PC-9 (cell line): ENCODE measurements at places on chromosomes 6 and 20. TPM values are rescaled to one million over a fixed set of nuclear protein-coding genes. Genes with fewer than 3 reads are reported as not detected.

Gene NMBR
- total RNA-seq = 0.35 TPM in 1 of 2 replicates, not detected in the other

- H3K27ac ChIP-seq = no peak overlapping the region
- H3K4me3 ChIP-seq = no peak overlapping the region
- H3K4me1 ChIP-seq = no peaks in the 10 kb centered on the region
- H3K27me3 ChIP-seq = no peaks in the 10 kb centered on the region
These were observed 33.3 kb upstream of the ECHDC1 start for GRCh38 chr6:127376685-127377084.

GRCh38 chr6:112780498-112781096 lies 433.5 kb downstream of the RFPL4B start:
- no peak overlapping the region for H3K27ac ChIP-seq
- no peaks in the 10 kb centered on the region for H3K36me3 ChIP-seq
- no peaks in the 10 kb centered on the region for H3K27me3 ChIP-seq
- DNase-seq = peak; percentile 55
- no peaks in the 10 kb centered on the region for H3K4me1 ChIP-seq
- no peak overlapping the region for H3K4me3 ChIP-seq

Gene ARMH2
- total RNA-seq = not detected in 2 replicates

DNA sequence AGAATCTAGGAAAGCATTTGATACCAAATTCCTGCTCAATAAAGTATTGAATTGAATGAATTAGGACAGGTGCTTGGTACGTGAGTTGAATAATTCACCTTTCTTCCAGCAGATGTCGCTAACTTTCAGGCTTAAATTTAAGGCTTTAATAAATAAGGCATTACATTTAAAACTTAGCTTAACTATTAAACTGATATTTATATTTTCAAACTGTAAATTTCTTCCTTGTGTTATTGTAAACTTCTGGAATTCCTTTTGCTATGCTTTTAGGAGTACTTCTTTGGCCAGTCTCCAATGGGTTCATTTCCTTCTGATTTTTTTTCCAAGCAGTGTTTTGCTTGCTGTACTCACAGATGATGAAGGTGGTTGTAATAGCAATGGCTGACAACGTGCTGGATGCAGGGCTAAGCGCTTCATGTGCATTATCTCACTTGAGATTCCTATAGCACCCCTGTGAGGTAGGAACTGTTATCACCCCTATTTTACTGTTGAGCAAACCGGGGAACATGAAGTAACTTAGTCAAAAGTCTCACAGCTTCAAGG lies 71.3 kb upstream of the SLC2A12 start:
- H3K4me1 ChIP-seq = no peaks in the 10 kb centered on the region
- no peak overlapping the region for H3K4me3 ChIP-seq
- H3K27me3 ChIP-seq = no peaks in the 10 kb centered on the region
- no peaks in the 10 kb centered on the region for H3K36me3 ChIP-seq

DNA sequence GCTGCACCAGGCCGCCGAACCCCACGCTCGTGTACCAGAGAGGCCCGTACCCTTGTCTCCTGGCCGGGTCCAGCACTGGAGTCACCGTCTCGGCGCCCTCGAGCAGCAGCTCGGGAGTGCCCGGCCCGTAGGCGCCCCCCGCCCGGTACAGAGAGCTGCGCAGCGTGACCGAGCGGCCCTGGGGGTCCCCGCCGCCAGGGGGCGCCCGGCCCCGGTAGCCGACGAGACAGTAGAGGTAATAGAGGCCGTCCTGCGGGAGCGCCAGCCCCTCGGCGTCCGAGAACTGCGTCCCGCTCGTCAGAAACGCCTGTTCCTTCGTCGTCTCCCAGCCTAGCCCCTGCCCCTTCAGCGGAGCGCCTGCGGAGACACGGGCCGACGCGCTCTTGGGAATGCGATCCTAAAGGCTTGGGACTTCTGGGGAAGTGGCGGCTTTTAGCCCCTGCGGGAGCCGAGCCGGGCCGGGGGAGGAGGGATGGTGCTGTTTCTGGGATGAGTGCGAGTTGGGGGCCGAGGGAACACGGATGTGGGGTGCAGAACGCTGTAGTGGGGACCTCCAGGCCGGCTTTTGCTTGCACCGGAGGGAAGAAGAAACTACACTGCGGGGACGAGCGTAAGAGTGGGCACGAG lies 1.3 kb downstream of the LTB start:
- no peak overlapping the region for H3K27ac ChIP-seq
- peak overlapping the region; percentile 71 for H3K4me3 ChIP-seq
- no peak for DNase-seq
- H3K36me3 ChIP-seq = no peaks in the 10 kb centered on the region
- H3K4me1 ChIP-seq = 0 out of 2 replicates have a peak, but pooled peaks cover 5% of the 10 kb centered on the region
- H3K27me3 ChIP-seq = 0 out of 2 replicates have a peak, but pooled peaks cover under 1% of the 10 kb centered on the region

DNA sequence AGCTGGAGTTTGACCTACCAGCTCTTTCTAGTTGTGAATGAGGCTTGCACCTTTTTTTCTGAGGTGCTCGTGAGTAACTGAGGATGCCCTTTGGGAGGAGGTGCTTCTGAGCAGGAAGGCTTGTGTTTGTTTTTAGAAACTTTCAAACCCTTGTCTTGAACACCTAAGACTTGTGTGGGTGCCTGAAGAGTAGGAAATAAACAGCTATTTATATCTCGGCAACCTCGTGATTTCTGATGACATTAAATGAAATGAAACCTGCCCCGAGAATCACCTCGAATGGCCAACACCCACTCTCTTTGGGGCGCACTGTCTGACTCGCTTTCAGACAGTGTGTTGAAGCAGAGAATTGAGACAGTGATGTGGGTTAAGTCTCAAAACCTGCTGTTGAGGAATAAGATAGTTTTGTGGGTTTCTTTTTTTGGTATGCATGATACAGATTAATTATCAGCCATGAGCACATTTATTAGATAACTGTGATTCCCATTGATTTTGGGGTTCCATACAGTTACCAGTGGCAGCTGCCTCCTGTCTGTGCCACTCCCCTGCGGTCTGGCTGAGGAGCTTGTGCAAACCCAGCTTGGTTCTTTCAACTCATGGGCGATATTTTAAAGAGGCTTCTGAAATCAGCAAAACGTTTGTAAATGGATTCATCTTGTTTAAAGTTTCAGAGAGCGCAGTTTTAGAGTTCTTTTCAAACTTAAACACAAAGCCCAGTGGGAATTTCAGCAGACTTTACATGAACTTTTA lies 8.4 kb downstream of the IRF4 start:
- H3K4me3 ChIP-seq = no peak overlapping the region
- DNase-seq = no peak
- H3K4me1 ChIP-seq = no peaks in the 10 kb centered on the region
- no peak overlapping the region for H3K27ac ChIP-seq

Gene SSTR4
- not detected in 2 replicates for total RNA-seq

GRCh38 chr20:17871181-17871580 lies 97.4 kb downstream of the SNX5 start:
- H3K4me3 ChIP-seq = no peak overlapping the region
- H3K4me1 ChIP-seq = no peaks in the 10 kb centered on the region
- H3K36me3 ChIP-seq = no peaks in the 10 kb centered on the region
- DNase-seq = no peak
- no peak overlapping the region for H3K27ac ChIP-seq
- H3K27me3 ChIP-seq = peaks cover 18% of the 10 kb centered on the region; the same call in 1 of the 2 replicates

DNA sequence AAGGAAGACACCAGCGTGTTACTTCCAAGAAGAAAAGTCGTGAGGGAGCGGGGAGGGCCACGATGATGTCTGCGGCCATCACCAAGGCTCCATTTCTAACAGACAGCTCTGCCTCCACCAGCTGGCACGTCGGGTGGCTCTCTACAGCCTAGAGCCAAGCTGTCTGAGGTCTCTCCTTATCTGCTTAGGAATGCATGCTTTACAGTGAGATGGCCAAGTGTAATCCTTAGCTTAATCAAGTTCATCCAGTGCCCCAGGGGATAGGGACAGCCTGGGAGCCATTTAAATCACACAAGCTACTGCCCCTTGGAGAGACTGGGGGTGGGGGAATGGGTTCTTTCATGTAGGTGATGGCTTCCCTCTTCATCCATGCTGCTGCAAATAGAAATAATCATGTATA lies 213.8 kb upstream of the CST7 start:
- H3K36me3 ChIP-seq = no peaks in the 10 kb centered on the region
- H3K4me3 ChIP-seq = no peak overlapping the region
- no peaks in the 10 kb centered on the region for H3K27me3 ChIP-seq
- H3K27ac ChIP-seq = no peak overlapping the region
- no peak for DNase-seq

- H3K27ac ChIP-seq = no peak overlapping the region
- no peak overlapping the region for H3K4me3 ChIP-seq
- H3K4me1 ChIP-seq = peaks cover 20% of the 10 kb centered on the region
- H3K36me3 ChIP-seq = no peaks in the 10 kb centered on the region
These were observed 115.1 kb downstream of the QKI start for GRCh38 chr6:163529605-163530004.

- no peaks in the 10 kb centered on the region for H3K27me3 ChIP-seq
- no peaks in the 10 kb centered on the region for H3K36me3 ChIP-seq
- H3K27ac ChIP-seq = no peak overlapping the region
These were observed 171.4 kb upstream of the SYNDIG1 start for GRCh38 chr20:24297993-24298392.

Gene LMBRD1
- 24.6 and 25.2 TPM in 2 replicates for total RNA-seq

DNA sequence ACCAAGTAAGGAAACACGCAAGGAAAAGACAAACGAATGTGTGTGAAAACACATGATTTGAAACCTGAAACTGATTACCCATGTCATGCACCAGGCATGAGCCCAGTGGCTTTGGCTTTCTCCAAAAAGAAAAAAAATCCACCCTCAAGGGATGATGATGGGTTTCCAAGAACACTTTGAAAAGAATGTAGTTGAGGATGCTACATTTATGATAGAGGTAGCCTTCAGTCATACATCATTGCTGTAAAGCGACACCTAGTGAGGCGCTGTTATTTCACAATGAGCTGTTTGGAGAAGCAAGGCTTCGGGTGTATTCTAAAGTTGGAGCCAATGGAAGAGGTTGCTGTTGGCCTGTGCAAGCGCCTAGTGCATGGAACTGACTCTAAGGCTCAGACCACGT lies 124.9 kb downstream of the SCML4 start:
- no peaks in the 10 kb centered on the region for H3K27me3 ChIP-seq
- no peak for DNase-seq
- no peaks in the 10 kb centered on the region for H3K4me1 ChIP-seq
- H3K36me3 ChIP-seq = no peaks in the 10 kb centered on the region

- peaks cover 62% of the 10 kb centered on the region for H3K27me3 ChIP-seq
- H3K27ac ChIP-seq = no peak overlapping the region
- H3K4me1 ChIP-seq = no peaks in the 10 kb centered on the region
These were observed 9.3 kb upstream of the KIF25 start for GRCh38 chr6:167988154-167988495.

DNA sequence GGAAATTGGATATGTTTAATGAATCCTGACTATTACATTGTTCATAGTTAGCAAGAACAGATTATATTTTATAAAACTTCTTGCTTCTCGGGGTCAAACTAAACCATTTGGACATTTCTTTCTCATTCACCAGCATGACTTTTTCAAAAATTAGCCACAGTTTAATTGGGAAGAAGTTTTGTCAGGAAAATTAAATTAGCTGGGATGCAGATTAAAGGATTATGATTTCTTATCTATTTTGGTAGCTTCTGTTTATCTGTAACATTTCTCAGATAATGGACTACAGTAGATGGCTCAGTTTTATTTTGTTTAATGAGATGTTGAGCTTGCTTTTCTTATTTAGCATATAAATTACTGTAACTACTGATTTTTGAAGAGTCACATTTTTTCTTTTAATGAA lies 26.4 kb upstream of the TMX4 start:
- no peak overlapping the region for H3K4me3 ChIP-seq
- H3K36me3 ChIP-seq = no peaks in the 10 kb centered on the region
- H3K27me3 ChIP-seq = no peaks in the 10 kb centered on the region; the same call in 1 of the 2 replicates
- H3K4me1 ChIP-seq = peaks cover 10% of the 10 kb centered on the region; the same call in 1 of the 2 replicates
- no peak overlapping the region for H3K27ac ChIP-seq

GRCh38 chr6:63394656-63395308 lies 75.0 kb upstream of the LGSN start:
- no peak overlapping the region for H3K27ac ChIP-seq
- DNase-seq = no peak
- no peak overlapping the region for H3K4me3 ChIP-seq
- no peaks in the 10 kb centered on the region for H3K4me1 ChIP-seq
- H3K27me3 ChIP-seq = no peaks in the 10 kb centered on the region
- H3K36me3 ChIP-seq = no peaks in the 10 kb centered on the region

DNA sequence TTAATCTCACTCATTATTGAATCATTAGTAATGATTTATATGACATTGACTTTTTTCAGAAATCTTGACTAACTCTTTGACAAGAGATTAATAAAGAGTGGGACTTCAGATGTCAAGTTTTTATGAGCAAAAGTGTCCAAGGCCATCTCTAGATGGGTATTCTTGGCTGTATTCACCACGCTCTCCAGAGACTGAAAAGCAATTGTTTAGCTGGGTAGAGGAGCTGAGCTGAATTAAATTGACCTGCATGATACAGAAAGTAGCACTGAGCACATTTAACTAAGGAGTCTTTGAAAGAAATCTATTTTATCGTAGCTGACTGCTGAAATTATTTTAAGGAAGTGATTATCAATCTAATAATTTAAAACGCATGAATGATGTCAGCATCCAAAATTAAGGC lies 89.4 kb downstream of the LINC00237 start:
- H3K27ac ChIP-seq = no peak overlapping the region
- H3K4me1 ChIP-seq = no peaks in the 10 kb centered on the region
- H3K36me3 ChIP-seq = no peaks in the 10 kb centered on the region
- peaks cover 75% of the 10 kb centered on the region for H3K27me3 ChIP-seq
- H3K4me3 ChIP-seq = no peak overlapping the region

DNA sequence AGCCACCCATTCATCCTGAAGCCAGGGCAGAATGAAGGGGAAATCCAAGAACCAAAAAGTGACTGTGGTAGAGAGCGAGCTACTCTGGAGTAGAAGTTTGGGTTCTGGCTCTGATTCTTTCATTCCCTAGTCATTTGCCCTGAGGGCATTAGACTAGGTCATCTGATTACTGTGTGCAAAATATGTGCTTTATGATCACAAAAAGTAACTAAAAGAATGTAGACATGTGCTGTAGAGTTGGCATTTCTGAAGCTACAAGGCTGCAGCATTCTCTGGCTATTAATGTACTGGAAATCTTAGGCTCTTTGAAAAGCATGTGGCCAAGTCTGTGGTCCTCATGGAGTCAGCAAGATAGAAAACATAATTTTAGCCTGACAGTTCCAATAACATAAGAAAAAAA lies 94.2 kb downstream of the TBC1D7 start:
- no peaks in the 10 kb centered on the region for H3K36me3 ChIP-seq
- H3K4me3 ChIP-seq = no peak overlapping the region
- DNase-seq = no peak
- H3K4me1 ChIP-seq = no peaks in the 10 kb centered on the region
- H3K27ac ChIP-seq = no peak overlapping the region
- peaks cover 44% of the 10 kb centered on the region for H3K27me3 ChIP-seq

Gene SLC16A10
- total RNA-seq = 1.7 and 2.5 TPM in 2 replicates

Gene KCNB1
- 0.04 TPM in 1 of 2 replicates, not detected in the other for total RNA-seq

Gene RHAG
- not detected in 2 replicates for total RNA-seq
